ENCODE measurements at places on chromosomes 3 and 15.

- no peak for DNase-seq
Observed at GRCh38 chr3:38585791-38586420, 63.6 kb downstream of the SCN5A start.

DNA sequence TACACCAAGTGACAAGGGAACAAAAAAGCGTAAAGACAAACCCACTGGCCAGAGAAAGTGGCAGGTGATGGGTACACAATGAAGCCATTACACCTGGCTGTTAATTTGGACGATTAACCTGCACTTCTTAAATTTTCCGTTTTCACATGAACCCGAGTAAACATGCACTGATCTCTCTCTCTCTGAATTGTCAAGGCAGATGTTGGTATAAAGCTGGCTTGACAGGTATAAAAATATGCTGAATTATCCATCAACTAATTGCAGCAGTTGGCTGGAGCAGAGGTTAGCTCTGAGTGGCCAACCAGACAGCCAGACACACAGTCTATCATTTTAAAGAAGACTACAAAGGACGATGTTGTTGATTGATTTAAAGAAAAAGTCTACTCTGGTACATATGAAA is 561.7 kb upstream of the ALCAM start:
- no peak for DNase-seq

DNA sequence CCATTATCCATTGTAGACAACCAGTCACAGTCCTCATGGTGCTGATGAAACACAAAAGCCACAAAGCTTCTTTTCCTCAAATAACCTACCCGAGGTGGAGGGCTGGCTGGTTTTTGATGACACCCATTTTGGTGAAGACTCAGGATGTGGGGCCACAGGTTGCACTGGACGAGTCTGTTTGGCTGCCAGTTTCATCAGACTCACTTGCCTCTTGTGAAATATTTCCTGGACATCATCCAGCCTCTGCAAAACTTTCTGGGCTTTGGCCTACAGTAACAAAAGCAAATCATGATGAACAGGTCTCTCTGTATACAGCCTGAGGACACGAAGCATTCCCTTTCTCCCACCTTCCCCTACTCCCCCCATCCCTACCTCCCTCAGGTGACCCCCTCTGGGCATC is 42.2 kb downstream of the B3GNT5 start:
- DNase-seq, result no peak

DNA sequence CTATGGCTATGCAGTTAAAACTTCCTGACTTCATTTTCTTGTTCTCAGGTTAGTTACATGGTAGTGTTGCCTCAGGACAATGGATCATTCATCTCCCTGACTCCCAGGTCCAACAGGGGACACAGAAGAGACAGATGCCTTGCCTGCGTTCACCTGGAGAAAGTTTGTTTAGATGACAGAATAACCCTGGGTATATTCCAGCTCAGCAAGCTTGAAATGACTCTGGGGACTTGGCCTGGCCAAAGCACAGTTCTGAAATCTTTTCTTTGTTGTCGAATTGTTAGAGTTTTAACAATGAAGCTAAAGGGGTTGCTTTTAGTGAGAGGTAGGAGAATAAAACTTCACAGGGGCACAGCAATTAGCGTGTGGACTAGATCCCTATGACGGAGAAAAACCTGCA is 206.1 kb downstream of the PDZRN3 start:
- DNase-seq, result no peak

DNA sequence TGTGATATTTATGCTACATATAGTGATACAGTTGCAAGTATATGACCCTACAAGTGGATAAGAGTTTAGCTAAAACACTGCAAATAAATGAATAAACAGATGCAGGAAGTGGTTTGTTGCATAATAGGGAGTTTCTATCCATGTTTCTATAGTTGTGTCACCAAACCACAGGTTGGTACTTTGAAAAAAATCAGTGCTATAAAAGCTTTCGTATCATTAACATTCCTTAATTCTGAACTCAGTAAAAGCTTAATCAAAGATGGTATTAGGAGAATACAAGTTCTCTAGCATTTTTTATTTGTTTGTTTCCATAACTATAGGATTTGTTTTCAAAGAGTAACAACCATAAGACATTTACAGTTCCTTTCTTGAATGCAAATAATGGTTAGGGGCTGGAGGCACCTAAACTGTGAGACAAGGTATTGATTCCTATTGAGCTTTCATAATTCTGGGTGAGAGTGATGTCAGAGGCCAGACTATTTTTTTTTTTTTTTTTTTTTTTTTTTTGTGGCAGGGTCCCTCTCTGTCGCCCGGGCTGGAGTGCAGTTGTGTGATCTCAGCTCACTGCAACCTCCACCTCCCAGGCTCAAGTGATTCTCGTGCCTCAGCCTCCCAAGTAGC is 29.6 kb downstream of the CPOX start:
- no peak for DNase-seq

- DNase-seq, result no peak
Observed at GRCh38 chr3:166071-166470, 30.5 kb upstream of the CHL1 start.

GRCh38 chr15:84658788-84659411 is 901 bp upstream of the NMB start:
- no peak for DNase-seq

DNA sequence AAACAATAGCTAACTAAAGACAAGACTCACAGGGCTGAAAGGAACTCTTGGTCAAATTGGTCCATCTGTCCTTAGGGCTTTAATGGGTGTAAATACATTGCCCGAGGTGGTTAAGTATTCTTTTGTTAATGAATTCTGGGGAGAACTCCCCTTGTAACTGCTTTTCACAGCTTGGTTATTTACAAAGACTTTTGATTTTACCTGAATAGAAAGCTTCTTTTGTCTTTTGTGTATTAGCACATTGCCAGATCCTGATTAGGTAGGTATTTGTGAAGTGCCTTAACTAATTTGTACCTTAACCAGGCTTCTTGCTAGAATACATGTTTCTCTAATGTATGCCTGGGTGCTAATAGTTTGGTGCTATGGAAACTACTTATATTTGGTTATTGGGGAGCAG is 14.0 kb downstream of the CHD2 start:
- DNase-seq, result no peak

GRCh38 chr3:175743733-175744400 is 884.7 kb downstream of the NAALADL2 start:
- DNase-seq, result no peak

DNA sequence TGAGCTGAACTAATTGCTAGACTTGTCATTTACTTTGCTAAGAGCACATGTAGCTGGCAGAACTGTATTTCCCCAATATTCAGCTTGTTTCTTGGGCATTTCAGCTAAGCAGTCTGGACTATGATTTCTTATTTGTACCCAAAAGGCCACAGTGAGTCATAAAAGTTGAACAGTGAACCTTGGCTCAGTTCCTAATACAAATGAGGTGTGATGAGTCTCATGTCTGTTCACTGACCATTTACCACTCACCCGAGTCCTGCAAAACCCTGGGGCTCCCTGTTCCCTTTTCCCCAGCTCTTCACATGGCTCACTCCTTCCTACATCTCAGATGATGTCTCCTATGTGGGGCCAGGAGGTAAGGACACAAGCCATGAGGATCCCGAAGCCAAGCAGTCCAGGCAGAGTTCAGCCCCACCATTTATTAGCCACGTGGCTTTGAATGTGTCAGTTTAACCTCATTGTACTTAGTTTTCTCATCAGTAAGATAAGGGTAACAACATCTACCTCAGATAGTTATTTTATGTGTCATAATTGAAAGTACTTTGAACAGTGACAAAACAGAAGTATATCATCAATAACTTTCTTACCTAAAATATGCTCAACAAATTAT is 239.3 kb downstream of the IL5RA start:
- DNase-seq, result no peak

DNA sequence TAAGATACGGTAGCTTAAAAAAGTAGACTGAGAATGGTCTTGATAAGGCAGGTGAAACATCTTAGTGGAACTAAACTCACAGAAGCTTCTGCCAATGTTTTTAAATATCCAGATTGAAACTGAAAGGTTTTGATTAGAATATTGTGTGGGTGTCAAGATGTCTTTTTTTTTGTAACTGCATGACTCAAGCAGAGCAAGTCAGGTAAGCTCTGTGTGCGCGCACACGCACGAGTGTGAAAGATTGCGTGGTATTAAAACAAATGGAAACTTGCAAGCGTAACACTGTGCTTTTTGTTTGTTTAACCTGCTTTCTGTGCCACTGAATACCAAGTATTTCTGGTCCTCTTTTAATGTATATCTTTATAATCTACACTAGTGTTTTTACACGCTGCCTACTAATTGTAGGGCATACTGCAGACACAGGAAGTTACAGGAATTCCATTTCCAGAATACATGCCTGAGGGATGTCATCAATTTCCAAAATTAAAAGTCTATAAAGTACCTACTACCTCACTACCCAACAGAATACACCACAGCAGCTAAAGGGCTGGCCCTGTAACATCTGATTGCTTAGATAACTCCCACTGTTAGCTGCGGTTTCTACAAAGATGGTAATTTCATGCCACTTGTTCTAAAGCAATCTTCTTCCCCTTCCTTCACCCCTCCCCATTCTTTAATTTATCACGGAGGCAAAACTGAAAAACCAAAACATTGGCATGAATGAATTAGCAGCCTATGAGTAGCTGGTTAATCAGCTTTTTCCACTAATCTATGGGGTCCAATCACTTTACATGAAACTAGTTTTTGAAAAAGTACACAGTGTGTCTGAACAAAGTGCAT is 472.8 kb downstream of the SHQ1 start:
- DNase-seq, result no peak

DNA sequence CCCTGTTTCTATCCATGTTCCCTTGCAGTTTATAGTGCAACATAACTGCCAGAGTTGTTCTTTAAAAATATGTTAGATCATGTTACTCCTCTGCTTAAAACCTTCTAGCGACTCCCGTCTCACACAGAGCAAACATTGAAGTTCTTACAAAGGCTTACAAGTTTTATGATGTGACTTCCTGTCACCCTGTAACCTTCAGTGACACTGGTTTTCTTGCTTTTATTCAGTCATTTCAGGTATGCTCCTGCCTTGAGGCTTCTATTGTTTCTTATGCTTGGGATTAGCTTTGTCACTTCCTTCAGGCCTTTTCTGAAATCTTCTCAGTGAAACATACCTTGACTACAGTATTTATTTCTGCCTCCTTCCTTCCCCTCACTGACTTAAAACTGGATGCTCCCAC is 252.1 kb downstream of the DOCK3 start:
- DNase-seq, result no peak

DNA sequence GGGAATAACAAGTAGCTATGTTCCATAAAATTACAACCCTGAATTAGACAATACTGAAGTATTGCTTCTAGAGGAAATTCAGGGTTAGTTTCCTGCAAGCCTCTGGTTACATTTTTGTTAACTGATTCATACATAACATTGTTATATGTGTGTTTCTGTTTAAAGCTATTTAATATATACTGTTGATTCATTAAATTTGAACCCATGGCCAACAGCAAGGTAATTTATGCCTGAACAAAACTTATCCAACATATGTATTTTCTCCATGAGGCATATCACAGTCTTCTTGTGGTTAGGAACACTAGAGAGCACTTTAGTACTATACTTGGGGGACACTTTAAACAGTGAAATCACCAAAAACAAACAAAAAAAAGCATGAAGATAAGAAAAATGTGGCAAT is 47.7 kb upstream of the PTX3 start:
- DNase-seq, result no peak

GRCh38 chr3:39106851-39107387 is 508 bp downstream of the GORASP1 start:
- DNase-seq, result no peak

Data from substantia nigra (tissue), 51 donors.